GM04504 (cell line): ENCODE measurements at places on chromosomes 16 and 17.

DNA sequence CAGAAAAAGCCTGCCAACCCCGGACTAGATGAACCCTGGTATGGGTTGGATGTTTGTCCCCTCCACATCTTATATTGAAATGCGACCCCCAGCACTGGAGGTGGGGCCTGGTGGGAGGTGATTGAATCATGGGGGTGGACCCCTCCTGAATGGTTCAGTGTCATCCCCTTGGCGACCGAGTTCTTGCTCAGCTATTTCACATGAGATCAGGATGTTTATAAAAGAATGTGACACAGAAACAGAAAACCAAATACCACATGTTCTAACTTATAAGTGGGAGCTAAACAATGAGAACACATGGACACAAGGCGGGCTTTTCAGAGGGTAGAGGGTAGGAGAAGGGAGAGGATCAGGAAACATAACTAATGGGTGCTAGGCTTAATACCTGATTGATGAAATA is 576.0 kb upstream of the HSBP1 start:
- no peak for DNase-seq

DNA sequence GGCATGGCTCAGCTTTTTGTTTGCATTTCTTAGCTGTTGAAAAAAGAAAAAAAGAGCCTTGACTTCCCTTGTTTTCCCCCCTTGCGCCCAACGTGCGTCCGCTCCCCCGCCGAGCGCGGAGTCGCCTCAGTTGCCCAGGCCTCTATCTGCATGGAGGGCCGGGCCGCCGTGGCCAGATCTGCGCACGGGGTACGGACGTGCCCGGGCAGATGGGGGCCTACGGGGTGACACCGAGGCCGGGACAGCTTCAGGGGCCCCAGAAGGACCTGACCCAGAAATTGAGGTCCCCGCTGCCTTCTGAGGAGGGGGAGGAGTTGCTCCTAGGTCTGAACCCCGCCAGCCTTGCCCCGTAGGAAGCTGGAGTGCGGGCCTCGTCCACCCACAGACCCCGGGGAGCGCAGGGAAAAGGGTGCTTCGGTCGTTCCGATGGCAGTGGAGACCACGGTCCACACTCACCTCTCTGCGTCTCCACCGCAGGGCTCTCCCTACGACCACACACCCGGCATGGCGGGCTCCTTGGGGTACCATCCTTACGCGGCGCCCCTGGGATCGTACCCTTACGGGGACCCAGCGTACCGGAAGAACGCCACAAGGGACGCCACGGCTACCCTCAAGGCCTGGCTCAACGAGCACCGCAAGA is 1.5 kb downstream of the IRX5 start:
- DNase-seq = no peak

GRCh38 chr16:53947642-53948041 is 243.7 kb downstream of the FTO start:
- DNase-seq = no peak

- DNase-seq = no peak
These were observed 4.0 kb upstream of the BRD7 start for GRCh38 chr16:50372611-50373344.

DNA sequence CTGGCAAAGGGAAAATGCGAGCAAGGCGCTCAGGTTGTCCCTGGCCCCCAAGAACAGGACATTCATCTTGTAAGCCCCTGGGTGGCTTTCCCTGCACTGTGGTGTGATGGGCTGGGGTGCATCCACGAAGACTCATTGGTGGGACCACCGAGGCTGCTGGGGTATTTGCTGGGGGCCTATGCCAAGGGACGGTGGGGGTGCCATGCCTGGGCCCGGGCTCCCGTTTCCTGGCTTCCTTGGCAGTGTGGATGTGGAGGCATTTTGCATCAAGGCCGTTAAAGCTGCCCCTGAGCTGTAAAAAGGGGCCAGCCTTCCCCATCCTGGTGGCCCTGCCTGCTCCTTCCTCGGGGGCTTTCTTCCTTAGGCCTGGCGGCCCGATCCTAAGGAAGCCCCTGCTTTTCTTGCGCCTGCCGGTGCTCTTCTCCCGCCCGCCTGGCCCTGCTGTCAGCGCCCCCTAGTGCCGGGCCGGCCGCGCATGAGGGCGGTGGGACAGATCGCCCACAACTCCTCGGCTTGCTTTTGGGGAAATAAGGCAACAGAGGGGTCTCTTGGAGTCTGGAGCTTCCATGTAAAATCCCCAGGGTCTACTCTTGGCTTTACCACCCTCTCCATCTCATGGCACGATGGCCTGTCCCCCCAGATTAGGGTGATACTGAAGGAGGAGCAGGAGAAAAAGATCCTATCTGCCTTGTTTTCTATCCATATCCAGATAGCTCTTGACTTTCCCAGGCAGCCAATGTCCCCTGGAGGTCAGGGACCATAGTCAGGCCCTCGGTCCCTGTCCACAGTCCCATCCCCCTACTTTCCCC is 9.8 kb upstream of the TBX2 start:
- no peak for DNase-seq

- peak; percentile 52 for DNase-seq
These were observed 4.0 kb downstream of the MAFG start for GRCh38 chr17:81923302-81924260.

DNA sequence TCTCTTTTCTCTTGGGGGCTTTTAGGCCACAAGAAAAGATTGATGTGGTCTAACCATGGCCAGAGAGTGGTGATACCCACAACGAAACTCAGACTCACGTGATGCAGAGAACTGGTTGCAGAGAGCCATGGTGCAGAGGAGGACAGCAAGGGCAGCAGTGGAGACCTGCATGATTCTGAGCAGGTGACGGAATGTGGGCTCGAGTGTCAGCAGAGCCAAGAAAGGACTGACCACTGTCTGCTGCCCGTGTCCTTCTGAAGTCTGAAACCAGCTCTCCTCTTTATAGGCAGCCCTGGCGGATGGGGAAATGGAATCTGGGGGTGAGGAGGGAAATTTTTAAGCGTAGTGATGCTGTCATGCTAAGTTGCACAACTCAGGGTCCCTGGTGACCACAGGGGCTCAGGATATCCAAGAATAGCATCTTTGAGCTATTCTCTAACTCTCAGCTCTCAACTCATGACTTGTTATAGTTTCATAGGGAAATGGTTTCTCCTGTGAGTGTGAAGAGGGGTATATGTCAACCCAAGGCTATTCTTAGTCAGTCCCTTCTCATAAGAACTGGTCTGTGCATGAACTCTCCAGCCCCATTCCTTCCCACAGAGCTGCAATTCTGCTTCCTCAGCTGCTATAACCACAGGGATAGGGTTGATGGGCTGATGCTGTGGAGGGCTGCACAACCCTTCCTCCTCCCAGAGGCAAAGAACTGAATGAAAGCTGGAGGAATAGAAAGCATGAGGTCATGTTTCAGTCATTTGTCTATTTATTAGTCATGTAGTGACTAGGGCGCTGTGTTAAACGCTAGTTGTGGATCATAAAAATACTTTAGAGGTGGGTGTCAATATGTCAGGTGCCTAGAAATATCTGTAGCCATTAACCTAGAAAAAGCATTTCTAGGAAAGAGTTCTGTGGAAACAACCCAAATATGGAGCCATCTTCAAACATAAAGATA is at the start of gene CCL3:
CCL3 (minus strand) TSS at position 256 of the 949 bp plus-strand sequence; CDS start at position 171, 85 bp downstream.
- DNase-seq = no peak

GRCh38 chr17:59534583-59534982 is 30.8 kb upstream of the DHX40 start:
- no peak for DNase-seq

- no peak for DNase-seq
These were observed 7.1 kb downstream of the ASPA start for GRCh38 chr17:3482852-3483251.

DNA sequence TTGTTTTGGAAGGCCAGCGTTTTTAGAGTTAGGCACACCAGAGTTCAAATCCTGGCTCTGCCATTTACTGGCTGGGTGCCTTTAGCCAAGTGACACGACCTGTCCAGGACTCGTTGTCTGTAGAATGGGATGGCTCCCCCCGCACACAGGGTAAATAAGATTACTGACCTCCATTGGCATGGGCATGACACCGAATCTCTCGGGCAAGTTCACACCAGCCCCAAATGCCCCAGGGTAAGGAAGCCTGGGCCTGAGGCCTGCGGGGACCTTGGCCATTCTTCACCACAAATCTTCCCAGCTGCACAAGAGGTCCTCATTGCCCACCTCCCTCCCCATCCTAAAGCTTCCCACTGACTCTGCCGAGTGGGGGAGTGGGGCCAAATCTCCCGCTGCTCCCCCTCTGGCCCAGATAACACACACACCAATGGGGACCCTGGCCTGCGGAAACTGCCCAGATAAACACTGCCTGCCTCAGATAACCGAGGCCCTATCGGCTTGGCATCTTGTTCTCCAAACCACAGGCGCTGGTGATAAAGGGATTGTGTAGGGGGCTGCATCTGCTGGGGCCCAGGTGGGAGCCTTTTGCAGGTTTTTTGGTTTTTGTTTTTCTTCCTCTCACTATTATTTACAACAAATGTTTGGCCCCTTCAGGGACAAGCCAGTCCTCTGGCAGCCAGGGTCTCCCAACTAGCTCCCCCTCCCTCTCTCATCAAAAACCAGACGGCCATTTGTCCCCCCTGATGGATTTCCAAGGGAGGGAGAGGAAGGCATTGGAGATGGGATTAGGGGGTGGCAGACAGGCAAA is 75.0 kb upstream of the LHX1 start:
- no peak for DNase-seq

GRCh38 chr16:70267516-70267915 is 15.8 kb upstream of the EXOSC6 start:
- no peak for DNase-seq

DNA sequence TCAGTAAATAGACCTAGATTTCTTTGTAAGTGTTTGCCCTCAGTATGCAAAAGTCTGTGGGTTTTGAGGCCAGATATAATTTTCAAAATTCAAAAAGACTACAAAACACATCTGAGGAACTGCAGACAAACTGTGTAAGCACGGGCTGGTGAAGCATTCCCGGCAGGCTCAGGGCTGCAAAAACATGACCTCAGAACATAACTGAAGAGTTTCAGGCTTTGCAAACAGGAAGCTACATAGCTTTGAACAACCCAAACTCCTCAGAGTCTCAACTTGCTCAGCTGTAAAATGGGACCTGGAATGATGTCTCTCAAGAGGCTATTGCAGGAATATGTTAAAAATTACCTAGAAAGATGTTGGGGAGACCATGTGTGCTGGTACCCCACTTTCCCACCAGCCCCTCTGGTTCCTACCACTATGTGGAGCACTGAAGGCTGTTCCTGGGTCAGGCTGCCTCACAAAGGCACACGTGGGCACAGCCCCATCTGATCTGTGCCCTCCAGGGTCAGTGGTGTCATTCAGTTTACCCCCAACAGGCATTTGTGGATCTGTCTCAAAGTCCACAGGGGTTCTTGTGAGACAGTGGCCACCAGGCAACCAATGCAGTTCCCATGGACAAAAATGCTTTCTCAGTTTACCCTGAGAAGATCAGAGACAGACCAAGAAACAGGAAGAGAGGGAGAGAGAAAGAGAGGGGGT is 72.9 kb downstream of the CREBBP start:
- DNase-seq = no peak

- no peak for DNase-seq
These were observed 9.6 kb downstream of the PIK3R6 start for GRCh38 chr17:8857919-8858318.

DNA sequence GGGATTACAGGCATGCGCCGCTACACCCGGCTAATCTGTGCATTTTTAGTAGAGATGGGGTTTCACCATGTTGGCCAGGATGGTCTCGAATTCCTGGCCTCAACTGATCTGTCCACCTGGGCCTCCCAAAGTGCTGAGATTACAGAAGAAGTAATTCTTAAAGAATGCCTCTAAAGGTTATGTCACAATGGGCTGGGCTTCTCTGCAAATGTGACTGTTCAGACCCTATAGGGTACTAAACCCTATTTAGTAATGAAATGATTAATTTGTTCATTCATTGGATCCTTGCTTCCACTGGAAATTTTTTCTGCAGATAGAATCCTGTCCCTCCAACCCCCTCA is 108.8 kb upstream of the CORO6 start:
- DNase-seq = no peak

DNA sequence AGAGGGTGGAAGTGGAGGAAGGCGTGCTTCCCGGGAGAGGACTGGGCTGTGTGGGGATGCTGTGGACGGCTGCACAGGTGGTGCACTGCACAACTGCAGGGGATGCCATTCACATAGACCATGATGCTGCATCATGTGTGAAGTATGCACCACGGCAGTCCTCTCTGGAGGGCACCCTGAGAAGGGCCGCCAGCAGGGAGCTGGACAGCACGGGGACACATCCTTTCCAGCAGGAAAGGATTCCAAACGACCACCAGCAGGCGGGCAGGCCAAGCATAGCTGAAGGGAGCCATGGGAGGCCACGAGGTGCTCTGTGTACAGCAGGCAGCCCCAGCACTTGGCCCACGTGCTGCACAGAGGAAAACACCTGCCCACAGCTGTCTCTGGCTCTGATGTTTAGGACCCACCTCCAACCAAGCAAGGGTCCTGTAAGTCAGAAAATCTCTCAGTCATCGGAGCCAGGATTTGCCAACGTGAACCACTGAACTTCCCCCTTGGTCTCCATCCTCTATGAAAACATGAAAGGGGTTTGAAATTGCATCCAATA is 10.1 kb downstream of the ACTG1 start:
- DNase-seq = no peak

DNA sequence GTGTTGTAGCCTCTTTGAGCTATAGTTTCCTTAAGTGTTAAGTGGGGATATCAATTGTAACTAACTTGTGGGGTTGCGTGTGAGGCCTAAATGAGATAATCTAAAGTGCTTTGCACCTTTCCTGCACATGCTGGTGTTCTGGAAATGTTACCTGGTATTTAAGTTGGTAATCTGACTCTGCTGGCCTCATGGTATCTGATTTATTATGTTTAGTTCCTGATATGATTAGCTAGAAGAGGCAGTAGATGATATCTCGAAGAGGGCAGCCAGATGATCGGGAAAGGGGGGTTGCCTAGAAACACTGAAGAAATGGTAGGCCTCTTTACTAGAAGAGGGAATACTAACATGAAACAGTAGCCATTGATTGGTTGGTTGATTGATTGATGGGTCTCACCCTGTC is 65.4 kb upstream of the CLEC18A start:
- DNase-seq = no peak

GRCh38 chr16:53908731-53909130 is 204.8 kb downstream of the FTO start:
- DNase-seq = no peak

- no peak for DNase-seq
These were observed 14.8 kb downstream of the TRARG1 start for GRCh38 chr17:1294157-1294717.
